ENCODE measurements at places on chromosomes 1 and 21.
A peak's percentile ranks its signal among the peaks of the same experiment; 100 is the strongest.

- DNase-seq: no peak
Observed at GRCh38 chr21:41727784-41728763, 38.8 kb downstream of the RIPK4 start.

DNA sequence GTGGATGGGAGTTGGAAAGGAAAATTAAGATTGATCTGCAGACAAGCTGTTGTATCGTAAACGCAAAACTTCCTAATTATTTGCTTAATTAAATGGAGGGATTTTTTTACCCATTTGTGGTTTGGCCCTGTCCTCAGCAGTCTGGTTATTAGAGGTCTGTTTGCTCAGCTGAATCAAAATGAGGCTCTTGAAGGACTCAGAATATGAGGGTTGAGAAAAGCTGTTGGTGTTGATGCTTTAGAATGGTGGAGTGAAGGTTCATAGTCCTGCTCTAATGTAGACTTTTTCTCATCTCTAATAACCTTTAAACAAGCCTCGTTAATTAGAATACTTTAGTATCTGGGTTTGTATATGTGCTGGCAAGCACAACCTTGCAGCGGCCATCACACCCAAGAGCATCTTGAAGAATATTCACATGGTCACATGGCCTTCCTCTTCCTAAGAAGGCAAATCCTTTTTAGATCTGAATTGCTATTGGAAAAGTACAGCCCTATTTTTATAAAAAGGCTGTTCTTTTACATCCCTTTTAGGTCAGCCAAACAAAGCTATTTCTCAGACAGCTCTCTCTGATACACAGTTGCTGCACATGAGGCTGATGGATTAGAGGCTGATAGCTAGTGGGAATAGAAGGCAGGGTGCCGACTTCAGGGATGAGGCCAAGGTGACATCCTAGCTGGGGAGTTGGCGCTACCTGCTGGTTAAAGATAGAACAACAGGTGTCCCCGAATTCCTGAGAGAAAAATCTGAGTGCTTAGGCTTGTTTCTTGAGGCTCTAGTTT lies 53.8 kb downstream of the MACF1 start:
- DNase-seq: peak; percentile 62

- DNase-seq: no peak
Observed at GRCh38 chr21:32457360-32457840, 44.9 kb downstream of the EVA1C start.

DNA sequence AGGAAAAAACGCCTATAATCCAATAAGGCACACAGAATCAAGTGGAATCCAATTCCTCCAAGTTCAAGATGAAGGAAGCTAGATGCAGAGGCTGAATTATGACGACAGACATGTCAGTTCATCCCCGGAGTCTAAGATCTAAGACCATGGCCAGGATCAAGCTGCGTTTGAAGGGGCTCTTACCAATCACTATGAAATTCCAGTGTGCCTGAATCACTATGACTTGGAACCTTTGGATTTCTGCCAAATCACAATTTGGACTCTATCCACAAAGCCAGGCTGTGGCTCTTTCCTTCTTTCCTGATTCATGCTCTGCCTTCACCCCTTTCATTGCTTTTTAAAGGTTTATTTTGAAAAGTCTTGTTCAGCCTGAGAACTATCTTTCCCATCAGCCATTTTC lies 17.1 kb downstream of the OLIG2 start:
- DNase-seq: no peak

DNA sequence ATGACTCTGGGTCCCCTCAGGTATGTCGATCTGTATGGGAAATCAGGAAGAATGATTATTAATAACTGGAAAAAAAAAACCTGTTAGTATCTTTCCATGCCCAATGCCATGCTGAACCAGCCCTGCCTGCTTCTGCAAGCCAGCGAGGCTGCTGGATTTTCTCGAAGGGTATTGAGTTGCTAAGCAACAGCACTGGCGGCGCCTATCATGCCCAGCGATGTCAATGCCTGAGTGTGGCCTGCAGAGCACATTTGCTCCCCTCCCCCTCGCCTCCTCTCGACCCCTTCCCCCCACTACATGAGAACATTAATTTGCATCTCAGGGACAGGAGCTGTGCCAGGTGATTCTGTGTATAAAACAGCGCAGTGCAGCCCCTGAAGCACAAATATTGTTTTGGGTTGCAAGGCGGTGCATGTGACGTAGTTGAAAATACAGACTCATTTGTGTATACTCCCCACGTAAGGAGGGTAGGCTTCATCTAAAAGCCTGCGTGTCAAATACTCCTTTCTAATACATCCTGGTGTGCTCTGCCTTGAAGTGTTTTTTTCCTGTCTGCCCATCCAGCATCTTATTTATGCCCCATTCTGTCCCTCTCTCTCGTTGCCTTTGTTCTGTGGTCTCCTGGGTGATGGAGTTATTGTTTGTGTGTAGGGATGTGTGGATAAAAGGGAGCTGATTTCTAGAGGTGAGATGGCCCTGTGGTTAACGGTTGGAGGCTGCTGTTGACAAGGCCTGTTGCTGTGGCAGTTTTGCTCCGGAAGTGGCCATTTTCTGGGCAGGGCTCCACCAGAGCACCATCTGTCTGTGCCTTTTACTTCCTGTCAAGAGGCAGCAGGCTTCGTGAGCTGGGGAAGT lies 32.7 kb upstream of the ATP5PO start:
- DNase-seq: peak; percentile 92

- no peak for DNase-seq
Observed at GRCh38 chr1:34532113-34532512, 222.7 kb upstream of the GJB5 start.

DNA sequence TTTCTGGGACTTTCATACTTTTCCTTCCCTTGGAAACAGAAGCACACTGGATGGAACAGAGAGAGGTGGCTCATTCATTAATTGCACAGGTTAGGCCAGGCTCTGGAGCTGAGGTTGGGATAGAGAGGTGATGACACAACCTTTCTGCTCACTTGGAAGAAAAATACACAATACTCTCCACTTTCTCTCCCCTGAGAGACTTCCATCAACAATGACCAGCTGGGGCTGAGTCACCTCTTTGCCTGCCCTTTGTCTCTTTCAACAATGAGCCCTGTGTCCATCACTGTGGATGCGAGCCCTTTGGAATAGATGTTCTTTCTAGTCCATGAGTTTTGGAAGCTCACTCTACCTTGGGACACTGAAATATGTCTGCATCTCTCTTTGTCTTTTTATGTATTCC lies 43.1 kb downstream of the ATP2B4 start:
- no peak for DNase-seq

DNA sequence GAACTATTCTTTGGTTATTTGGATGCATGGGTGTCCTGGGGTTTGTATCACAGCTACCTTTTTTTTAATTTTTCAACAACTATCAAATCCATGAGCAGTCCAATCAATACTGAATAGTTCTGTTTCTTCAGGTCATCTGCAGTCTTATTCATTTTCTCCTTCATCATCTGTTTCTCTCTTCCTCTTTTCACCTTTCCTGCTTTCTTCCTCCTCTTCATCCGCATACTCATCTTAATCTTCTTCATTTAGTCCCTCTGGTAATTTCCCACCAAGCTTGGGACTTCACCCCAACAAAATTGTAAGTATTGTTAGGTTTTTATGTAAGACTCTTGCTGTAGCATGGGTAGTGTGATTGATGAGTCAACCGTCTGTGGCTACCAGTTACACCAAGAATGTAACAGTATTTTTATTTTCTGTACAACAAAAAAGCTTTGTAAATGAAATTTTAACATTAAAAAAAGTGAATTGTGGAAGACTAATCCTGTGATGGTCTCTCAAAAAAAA lies 184.1 kb upstream of the RNPC3 start:
- no peak for DNase-seq

- peak; percentile 17 for DNase-seq
Observed at GRCh38 chr1:25246600-25247023, 642 bp downstream of the RSRP1 start.

All from CD4-positive, alpha-beta T cell treated with Interleukin-6 at 100 ng/mL for 8 hours (primary cell).